Thyroid gland (tissue), 4 donors: ENCODE measurements at places on chromosomes 5 and 9. TPM values are rescaled to one million over a fixed set of nuclear protein-coding genes. Genes with fewer than 3 reads are reported as not detected.

Gene GADD45G
- total RNA-seq, result 27.2 TPM

DNA sequence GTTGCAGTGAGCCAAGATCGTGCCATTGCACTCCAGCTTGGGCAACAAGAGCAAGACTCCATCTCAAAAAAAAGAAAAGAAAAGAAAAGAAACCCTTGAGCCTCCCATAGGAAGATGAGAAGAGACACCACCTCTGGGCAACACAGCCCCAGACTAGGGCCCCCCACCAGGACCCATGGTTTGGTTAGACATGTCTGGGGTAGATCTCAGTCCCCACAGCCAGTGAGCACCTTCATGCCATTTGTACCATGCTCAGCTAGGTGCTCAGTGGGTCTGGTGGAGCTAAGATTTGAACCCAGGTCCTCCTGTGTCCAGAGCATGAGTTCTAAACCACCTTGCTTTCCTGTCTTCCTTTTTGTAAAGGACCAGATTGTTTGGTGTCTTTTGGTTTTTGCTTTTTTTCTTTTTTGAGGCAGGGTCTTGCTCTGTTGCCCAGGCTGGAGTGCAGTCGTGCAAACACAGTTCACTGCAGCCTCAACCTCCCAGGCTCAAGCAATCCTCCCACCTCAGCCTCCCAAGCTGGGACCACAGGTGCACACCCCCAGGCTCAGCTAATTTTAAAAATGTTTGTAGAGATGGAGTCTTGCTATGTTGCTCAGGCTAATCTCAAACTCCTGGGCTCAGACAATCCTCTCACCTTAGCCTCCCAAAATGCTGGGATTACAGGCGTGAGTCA is 11.7 kb downstream of the OLFML2A start:
- DNase-seq, result no peak

GRCh38 chr5:5195128-5195918 is 55.2 kb downstream of the ADAMTS16 start:
- no peak for DNase-seq

DNA sequence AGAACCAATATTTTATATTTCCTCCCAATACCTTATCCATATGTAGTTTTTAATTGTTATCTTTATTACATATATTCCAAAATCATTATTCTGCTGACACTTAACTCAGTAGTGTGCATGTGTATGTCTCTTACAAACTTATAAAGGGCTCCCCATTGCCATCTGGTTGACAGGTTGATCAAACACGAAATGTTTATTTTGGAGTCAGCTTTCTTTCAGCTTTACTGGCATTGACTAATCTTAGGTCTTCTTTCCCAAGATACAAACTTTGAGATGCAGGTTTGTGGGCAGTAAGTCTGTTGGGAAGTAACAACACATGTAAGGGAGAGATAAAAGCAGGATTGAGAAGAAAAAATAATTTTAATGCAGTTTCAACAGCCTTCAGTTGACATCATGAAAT is 716.0 kb upstream of the CHD1 start:
- no peak for DNase-seq

DNA sequence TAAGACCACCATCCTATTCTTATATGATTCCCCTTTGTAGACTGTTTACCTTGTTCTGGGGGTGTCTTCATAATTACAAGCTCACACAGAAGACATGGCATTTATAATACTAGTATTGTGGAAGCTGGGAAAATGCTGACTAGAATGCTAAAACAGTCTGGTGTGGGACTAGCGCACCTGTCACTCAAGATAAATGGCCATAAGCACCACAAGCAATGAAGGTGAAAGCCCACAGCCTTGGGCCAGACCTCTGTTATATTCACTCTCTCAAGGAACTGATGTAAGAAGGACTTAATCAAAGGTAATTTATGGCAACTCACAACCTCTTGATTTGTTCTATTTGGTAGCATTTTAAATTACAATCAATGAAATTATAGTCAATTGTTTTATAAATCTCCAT is 721.5 kb downstream of the SEMA5A start:
- DNase-seq, result no peak

DNA sequence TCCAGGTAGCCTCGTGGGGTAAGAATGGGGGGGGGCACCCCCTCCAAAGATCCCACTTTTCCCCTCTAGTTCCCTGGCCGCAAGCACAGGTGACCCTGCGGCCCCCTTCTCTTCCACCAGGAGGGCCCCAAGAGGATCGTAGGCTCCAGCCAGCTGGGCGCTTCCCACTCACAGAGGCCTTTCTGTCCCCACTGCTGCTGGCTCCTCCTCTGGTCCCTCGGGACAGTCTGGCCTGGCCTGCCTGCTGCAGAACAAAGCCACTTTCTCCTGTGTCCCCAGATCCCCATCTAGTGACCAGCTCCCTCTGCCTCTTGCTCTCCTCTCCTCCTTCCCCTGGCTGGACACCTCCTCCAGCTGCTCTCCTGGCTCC is 534 bp upstream of the SAPCD2 start:
- no peak for DNase-seq

- DNase-seq, result no peak
Observed at GRCh38 chr5:2184563-2185540, 302.1 kb upstream of the IRX4 start.

DNA sequence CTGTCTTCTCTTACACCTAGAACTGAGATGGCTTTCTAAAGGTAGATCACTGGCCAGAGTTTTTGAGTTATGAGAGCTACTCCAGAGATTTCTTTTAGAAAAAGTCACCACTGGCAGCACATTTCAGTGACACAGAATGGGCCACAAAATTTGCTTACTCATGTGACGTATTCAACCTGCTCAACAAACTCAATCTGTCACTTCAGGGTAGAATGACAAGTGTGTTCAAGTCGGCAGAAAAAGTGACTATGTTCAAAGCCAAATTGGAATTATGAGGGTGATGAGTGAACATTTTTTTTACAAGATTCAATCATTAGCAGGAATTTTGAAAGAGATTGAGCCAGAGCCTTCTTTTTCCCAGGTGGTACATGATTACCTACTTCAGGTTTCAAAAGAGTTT is 46.5 kb downstream of the TAF11L14 start:
- DNase-seq, result no peak

Gene FIBCD1
- total RNA-seq, result not detected

- no peak for DNase-seq
Observed at GRCh38 chr5:68843624-68844364, 250.0 kb upstream of the SLC30A5 start.

- no peak for DNase-seq
Observed at GRCh38 chr5:173862047-173862477, 26.1 kb upstream of the CPEB4 start.

- DNase-seq, result no peak
Observed at GRCh38 chr5:84148651-84149050, 236.0 kb downstream of the EDIL3 start.

GRCh38 chr9:136107155-136107952 is 11.3 kb downstream of the TMEM250 start:
- no peak for DNase-seq

Gene QSOX2
- 19.1 TPM for total RNA-seq

DNA sequence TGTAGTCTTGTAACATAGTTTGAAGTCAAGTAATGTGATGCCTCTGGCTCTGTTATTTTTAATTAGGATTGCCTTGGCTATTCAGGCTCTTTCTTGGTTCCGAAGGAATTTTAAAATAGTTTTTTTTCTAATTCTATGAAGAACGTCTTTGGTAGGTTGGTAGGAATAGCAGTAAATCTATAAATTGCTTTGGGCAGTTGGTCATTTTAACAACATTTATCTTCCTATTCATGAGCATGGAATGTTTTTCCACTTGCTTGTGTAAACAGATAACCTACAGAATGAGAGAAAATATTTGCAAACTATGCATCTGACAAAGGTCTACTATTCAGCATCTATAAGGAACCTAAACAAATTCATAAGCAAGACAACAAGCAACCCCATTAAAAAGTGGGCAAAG is 173.2 kb upstream of the TRPC7 start:
- DNase-seq, result no peak

GRCh38 chr5:121967187-121967586 is 5.4 kb downstream of the SRFBP1 start:
- no peak for DNase-seq

DNA sequence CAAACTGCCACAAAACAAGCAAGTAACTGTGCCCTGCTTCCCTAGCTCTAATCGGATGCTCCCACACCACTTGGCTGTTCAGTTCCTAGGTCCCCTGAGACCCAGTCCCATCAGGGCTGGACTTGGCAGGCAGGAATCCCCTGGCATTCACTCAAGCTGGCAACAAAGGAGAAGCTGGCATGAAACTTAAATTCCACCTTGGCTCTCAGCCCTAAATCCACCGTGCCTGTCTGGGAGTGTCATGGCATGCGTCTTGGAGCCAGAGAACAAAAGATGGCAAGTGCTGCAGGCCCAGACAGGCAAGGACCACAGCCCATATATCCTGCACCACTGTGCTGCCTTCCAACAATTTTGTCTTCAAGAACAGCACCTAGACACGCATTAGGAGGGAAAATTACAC is 38.2 kb downstream of the ETF1 start:
- peak; percentile 81 for DNase-seq

DNA sequence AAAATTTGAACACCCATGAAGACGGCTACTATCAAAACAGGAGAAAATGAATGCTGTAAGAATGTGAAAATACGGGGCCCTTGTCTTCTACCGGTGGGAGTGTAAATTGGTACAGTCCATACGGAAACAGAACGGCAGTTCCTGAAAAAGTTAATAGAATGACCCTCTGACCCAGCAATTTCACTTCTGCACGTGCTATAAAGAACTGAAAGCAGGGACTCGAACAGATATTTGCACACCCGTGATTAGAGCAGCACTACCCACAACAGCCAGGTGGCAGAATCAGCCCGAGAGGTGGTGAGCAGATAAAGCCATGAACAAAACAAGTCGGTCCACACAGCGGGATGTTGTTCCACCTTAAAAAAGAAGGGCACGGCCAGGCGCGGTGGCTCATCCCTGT is 22.6 kb upstream of the SLC12A7 start:
- no peak for DNase-seq

DNA sequence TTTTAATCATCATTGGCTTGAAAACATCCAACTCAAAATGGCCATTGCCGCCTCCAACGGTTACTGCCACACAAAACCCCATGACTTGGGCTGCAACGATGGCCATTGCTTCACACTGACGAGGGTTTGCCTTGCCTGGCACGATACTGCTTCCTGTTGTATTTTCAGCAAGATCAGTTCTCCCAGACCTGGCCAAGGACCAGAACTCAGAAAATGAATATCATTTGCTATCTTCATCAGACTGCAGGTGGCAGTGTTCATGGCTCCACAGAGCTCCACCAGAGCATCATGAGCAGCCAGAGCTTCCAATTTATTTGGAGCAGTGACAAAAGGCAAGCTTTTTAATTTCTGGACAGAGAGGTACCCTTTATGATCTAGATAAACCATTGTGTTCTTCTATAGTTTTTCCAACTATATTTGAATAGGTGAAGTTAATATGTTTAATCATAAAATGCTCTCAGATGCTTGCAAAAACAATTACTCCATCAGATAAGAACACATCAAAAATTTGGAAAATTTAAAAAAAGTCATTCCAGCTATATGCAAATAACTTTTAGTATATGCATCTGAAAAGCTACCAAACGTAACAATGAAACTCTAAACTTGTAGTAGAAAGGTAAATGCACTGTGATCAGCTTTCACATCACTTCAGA is 10.4 kb downstream of the AMACR start:
- DNase-seq, result peak; percentile 81

GRCh38 chr5:146327257-146327870 is 11.3 kb upstream of the POU4F3 start:
- no peak for DNase-seq

- no peak for DNase-seq
Observed at GRCh38 chr9:6782345-6782744, 24.6 kb downstream of the KDM4C start.

Gene KIF4B
- total RNA-seq, result not detected

DNA sequence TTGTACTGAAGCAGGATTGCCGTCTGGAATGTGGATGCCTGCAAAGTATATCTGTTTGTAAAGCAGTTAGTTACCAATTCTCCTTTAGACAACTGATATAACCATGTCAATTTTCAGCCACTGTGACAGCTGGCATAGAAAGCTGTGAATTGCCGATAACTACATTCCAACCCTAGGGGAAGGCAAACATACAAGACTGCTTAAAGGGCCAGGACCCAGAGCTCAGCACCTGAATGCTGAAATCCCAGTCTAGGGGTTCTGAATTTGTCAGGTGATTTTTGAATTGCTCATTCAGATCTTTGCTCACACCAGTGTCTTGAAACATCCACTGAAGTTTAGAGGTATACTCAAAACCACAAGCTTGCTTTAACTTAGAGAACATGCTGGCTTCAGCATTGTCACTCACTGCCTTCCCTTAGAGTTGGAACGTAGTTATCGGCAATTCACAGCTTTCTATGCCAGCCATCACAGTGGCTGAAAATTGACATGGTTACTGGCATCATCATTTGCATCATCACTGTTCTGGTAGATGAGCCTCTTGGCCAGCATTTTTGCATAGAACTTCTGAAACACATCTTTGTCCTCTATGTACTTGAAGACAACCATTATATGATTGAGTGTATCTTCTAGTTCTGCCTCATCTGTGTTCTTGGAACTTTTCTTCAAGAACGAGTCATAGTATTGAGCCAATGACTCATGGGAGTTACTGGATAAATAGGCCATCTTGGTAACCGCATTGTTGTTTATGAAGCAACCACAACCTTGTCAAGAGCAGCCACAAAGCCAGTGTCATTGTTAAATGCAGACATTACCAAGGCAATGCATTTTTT is 82.1 kb downstream of the CCDC192 start:
- no peak for DNase-seq

DNA sequence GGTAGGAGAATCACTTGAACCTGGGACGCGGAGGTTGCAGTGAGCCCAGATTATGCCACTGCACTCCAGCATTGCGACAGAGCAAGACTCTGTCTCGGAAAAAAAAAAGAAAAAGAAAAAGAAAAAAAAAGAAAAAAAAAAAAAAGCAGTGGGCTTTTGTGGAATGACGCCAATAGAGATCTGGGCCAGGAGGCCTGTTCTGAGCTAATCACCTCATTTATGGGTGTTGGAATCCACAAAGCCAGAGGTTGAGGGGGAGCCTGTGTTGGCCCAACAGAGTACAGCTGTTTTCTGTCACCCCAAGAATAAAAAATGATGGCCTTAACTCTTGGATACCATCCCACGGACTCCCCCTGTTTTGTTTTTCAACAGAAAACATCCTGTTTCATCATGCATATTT is 18.5 kb downstream of the OSTF1 start:
- DNase-seq, result no peak

Gene RASGRF2
- 12.6 TPM for total RNA-seq

Gene ZNF618
- 17.3 TPM for total RNA-seq

Gene PCDHGB4
- total RNA-seq, result 10.5 TPM

Gene EDIL3
- 2.5 TPM for total RNA-seq

- no peak for DNase-seq
Observed at GRCh38 chr5:38070304-38070950, 187.9 kb upstream of the EGFLAM start.
